ENCODE measurements at places on chromosomes 2 and 18. TPM values are rescaled to one million over a fixed set of nuclear protein-coding genes. Genes with fewer than 3 reads are reported as not detected.

DCDC2C gene
- not detected for total RNA-seq

SLC11A1 gene
- total RNA-seq: not detected

PSMA8 gene
- total RNA-seq: not detected

DHX57 gene
- 24.5 TPM for total RNA-seq

DNA sequence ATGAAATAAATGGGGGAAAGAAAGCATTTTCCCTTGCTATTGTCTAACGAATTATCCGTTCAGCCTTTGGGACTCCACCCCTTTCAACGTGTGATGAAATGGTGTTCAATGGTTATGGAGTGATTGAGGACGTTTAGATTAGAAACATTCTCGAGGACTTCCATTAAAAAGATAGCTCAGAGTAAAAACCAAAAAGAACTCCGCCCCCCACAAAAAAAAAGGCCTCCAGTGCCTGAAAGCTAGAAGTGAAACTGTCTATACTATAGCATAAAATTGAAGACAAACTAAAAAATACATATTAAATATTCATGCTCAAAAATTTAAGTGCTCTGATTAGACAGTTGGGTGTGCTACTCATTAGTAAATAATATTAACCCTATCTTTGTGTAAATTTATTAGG, 3.0 kb upstream of the ZNF516 start:
- no peak for DNase-seq

- DNase-seq: no peak
These were observed 213.3 kb downstream of the ACKR3 start for GRCh38 chr2:236782938-236783337.

DNA sequence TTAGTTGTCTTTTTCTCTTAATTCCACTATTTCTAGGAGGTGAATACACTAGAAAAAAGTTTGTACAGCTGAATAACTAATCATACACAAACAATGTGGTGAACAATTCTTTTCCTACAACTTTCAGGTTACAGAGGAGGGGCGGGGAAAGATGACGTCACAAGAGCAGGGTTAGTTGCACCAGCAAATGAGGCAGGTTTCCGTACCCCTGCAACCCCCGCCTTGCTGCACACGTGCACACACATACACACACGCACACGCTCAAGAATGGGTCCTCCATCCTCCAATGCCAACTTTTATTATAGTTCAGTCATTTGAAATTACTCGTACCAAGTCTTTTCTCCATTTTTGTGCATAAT, 122.8 kb downstream of the ARL4C start:
- DNase-seq: no peak

- no peak for DNase-seq
These were observed 14.6 kb downstream of the MRPL35 start for GRCh38 chr2:86213699-86214502.

DNA sequence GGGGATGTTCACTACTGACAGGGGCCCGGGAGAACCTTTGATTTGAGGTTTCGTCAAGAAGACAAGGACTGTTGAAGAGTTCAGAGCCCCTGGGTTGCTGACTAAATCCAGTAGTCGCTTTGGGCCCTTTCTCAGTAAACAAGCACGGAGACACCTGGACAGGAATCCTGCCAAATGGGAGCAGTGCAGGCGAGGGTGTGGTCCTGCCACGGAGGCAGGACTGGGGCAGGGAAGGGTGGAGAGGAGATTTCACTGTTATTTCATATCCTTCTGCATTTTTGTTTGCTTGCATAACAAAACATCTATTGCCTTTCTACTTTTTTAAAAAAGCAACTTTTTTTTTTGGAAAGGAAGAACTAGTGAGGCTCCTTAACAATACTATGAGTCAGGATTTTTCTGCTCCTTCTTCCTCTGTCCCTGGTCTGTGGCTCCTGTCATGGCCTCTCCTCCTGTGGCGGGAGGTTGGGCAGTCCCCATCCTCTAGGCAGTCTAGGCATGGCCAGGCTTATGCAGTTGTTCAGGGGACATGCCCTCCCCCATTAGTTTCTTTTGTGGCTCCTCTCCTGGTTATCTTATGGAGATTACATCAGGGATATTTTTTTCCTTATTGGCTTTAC, 57.7 kb downstream of the ARHGEF4 start:
- no peak for DNase-seq

DNA sequence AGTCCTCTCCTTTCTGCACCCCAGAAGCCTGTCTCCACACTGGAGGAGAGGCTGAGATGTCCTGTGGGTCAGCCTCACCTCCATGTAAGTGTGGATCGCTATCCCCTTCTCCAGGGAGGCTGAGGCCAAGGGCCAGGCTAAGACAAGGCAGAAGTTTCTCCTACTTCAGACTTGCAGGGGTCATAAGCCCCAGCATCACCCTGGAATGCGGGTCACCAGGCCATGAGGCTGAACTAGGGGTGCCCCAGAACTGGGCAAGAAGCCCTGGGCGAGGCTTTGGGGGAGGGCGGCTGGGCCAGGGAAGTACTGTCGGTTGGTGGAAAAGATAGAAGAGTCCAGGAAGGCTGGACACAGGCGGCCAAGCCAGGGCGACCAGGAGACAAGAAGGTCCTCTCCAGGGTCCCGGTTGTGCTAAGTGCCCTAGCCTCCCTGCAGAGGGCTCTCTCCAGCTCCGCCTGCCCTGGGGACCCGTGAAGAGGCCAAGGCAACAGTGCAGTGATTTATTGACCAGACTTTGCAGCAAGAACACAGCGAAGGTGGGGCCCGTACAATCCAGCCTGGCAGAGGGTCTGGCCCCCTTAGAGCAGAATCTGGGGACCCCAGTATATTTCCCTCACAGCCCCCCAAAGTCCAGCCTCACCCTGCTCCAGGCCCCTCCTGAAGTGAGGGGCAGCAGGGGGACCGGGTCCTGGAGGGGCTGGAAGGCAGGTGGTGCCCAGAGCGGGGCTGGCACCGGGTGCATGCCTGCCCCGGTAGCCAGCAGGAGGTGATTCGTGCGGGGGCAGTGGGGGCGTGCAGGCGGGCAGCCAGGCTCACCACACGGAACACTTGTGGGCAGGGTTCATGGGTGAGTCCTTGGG, 8.1 kb downstream of the ECEL1 start:
- DNase-seq: no peak

- DNase-seq: no peak
These were observed 2.4 kb downstream of the PRELID3A start for GRCh38 chr18:12410081-12410481.

DNA sequence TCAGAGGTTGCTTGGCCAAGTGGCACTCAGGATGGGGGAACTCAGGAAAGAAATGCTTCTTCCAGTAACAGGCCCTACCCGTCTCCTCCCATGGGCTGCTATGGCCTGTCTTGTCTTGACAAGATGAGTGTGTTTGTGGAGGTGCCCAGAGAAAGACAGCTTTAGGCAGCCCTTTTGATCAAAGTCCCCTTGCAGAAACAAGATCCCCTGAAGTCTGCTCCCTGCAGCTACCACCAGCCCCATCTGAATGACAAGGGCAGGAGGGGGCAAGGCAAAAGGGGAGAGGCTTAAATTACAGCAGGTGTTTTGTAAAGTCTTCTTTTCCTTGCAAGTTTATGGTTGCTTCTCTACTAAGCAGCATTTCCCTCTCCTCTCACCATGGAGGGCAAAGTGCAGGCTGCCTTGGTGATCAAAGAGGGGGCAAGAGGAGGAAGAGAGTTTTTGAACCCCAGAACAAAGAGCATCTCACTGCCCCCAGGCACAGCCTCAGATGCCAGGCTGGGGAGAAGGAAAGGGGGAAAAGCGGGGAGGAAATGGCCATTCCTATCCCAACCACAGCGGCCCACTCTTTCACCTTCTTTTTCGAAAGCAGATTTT, 6.7 kb downstream of the EVA1A start:
- DNase-seq: no peak

GRCh38 chr2:105517814-105518705, 119.2 kb upstream of the FHL2 start:
- DNase-seq: no peak

DNA sequence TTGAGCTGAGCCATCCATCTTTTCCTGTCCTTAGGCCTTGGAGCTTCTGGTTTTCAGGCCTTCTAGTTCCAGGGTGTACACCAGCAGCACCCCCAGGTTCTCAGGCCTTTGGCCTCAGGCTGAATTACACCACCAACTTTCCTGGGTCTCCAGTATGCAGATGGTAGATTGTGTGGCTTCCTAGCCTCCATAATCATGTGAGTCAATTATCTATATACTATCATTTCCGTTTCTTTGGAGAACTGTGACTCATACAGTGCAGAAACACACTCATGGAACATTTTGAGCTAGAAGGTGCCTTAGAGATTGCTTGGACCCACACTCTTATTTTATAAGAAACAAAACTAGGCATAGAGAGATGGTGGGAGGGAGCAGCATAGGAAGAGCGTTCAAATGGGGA, 167.4 kb downstream of the NCK2 start:
- DNase-seq: no peak
